ENCODE measurements at places on chromosomes 2 and 18.

DNA sequence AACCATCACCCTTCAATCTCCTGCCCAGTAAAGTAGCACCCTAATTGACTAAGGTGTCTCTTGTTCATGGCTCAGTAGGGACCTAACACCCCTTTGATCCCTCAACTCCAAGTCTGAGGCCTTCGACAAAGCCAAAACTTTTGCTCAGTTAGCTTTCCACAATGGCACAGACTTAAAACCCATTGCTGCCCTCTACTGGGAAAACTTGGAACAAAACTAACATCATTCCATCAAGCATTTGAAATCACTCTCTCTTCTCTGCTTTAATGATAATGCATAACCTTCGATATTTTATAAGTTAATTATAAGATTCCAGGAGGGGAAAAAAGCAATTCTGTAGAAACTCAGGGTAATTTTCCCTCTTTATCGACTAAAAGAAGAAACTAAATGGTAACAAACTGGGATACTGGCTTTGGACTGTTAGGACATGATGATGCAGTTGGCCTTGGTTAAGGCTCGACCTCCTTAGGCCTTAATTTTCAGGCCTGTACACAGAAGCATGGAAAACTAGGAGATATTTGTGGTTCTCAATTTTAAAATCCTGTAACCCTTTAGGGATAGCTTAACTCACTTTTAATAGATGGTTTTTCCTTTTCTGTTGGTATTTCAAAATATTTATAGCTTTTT is 127.8 kb downstream of the STK39 start:
- DNase-seq, result no peak

DNA sequence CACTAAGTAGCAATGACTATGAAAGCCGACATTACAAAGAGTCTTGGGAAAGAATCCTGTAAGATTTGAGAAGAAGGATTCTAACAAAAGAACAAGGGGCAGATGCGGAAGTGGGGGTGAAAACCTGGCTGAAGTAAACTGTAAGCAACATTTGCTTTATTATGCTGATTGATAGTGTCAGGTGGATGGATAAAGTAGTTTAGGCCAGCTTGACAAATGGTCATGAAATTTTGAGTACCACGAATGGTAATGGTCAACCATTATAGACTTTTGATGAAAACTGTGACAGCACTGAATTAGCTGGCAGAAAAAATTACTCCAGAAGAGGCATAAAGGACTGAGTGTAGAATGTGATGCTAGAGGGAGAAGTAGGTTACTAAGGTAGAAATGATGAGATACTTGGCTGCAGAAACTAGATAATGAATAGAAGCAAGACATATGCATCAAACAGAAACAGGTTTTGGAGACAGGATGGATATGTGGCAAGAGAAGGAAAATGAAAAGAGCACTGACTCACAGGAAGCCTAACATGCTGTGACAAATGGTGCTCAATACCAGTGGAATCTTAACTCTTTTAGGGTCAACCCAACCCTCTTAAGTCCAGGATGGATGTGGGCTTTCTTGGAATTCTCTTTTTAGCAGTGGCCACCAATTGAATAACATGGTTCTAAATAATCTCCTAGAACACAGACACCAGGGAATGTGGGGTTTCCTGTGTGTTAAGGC is 6.8 kb downstream of the THUMPD2 start:
- DNase-seq, result no peak

DNA sequence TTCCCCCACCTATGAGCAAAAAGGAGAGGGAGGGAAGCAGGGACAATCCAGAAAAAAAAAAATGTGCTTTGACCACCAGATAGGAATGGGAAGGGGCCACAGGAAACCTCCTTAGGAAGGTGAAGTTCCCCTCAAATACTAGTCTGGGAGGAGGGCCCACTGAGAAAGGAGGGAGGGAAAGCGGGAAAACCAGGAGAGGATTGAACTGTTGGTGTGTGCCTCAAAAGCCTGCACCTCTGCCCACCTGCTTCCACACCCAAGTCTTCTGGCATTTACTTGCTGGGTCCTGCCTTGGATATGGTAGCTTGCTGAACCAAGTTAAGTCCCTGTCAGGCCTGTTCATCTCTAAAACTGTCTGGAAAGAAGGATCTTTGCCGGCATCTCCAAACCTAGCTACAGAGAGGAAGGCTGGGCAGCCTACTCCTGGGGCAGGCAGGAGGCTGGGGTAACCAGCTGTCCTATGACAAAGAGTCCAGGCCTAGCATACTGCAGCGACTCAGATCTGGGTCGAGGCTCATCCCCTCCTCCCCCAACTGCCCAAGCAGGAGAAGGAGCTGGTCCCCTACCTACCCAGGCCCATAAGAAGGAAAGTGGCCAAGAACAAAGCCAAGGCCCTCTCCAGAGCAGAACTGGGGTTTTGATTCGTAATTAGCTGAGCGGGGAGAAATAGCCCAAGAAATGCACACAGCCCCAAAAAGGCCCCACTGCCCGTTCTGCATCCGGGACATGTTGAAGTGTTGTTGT is 3.0 kb downstream of the EN1 start:
- DNase-seq, result no peak

DNA sequence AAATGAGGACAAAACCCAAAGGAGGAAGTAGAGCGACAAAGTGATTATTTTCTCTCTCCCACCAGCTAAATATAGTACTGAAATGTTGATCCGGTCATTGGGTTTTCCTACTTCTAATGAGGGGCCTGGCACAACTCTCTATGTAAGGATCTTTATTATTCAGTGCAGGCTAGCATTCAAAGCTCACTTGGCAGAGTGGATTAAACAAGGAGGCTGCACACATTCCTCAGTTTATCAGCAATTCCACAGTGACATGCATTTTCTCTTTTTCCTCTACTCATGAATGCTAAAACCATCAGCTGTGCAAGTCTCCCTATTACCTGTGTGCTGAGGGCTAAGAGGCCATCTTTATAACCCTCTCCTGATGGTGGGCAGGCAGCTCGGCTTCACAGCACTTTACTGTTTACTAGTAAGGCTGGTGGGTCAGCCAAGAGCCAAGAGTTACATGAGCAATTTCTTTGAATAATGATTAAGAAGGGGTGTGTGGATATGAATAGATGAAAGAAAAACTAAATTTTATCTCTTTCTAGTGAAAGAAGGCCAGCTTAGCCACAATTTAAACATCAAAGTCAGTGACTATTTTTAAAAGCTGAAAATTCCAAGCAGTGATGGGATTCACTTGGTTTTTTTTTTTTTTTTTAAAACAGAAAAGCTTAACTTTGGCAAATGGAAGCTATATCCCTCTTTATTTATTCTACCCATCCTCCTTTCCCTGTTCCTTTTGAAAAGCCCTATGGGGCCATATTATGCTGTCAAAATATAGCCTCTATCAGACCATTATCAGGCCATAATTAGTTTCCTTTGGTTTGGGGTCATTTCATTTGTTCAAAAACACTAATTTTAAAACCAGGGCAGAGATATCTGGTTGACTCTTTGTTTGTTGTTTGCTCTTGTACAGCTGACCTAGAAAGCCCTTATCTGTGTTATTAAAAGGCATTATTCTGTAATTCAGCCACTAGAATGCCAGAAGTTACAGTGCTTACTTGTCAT is 111.0 kb downstream of the RBM43 start:
- no peak for DNase-seq

GRCh38 chr2:153393518-153393917 is 85.0 kb downstream of the RPRM start:
- DNase-seq, result no peak

DNA sequence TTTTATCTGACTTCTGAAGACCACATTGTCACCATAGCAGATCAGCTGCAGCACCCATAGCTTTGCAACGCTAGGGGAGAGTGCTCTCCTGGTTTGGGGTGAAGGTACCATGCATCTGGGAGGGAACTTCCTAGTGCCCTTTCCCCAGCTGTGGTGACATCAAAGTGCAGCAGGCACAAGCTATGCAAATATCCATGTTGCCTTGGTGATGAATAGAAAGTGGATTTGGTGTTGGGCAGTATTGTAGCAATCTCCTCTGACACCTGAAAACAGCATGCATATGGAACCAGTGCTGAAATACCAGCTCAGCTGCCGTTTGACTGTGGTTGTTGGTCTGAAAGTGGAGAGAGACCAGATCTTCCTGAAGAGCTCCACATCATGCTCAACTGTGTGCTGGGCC is 37.1 kb downstream of the BCL2L11 start:
- DNase-seq, result no peak

GRCh38 chr18:61336766-61337165 is 3.5 kb downstream of the CDH20 start:
- DNase-seq, result no peak

GRCh38 chr2:48566592-48567310 is 36.8 kb downstream of the STON1 start:
- DNase-seq, result no peak

DNA sequence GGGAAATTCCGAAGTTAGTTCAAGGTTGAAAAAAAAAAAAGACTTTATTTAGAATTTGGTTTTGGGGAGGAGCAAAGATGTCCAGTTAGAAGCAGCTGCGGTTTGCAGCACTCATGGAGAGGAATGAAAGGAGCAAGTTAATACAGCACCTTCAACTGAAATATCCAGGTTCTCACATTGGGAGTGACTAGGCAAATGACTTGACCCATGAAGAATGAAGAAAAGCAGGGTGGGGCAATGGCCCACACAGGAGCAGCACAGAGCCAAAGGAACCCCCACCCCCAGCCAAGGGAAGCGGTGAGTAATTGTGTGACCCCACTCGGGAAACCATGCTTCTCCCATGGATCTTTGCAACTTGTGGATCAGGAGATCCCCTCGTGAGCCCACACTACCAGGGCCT is 32.8 kb downstream of the ZNF892 start:
- no peak for DNase-seq

DNA sequence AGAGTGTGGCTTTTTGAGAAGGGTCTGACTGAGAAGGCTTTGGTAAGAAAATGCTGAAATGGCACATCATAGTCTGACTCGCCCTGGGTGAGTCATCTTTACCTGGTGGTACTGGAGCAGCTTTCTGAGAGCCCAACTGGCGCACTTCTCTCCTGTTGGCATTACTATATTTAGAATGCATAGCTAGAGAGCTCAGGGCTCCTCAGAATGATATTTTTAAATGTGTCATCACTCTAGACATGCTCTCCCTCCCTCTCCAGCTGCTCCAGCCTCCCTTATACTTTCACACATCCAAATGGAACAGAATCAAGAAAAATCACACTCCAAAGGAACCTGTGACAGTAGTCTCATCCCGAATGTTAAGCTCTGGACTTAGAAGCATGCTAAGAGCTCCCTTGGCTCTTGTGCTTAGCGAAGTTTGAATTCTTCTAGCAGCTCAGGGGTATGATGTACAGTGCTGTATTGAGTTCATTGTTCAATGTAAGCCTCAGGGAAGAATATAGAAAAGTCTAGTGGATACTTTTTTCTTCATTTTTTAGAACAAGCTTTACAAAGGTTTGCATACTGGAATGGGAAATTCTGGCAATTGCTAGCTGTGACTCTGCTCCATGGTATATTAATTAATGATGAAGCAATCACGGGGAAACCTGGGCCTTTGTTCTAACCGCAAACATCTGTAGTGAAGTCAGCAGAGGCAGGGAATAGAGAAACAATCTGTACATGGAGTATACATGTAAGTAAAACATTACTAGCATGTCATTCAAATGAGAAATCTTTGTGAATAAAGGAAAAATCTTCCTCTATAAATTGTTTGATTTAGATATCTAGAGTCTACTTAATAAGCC is 751.2 kb upstream of the NRXN1 start:
- no peak for DNase-seq

- no peak for DNase-seq
Observed at GRCh38 chr2:225025917-225026571, 16.2 kb downstream of the DOCK10 start.

DNA sequence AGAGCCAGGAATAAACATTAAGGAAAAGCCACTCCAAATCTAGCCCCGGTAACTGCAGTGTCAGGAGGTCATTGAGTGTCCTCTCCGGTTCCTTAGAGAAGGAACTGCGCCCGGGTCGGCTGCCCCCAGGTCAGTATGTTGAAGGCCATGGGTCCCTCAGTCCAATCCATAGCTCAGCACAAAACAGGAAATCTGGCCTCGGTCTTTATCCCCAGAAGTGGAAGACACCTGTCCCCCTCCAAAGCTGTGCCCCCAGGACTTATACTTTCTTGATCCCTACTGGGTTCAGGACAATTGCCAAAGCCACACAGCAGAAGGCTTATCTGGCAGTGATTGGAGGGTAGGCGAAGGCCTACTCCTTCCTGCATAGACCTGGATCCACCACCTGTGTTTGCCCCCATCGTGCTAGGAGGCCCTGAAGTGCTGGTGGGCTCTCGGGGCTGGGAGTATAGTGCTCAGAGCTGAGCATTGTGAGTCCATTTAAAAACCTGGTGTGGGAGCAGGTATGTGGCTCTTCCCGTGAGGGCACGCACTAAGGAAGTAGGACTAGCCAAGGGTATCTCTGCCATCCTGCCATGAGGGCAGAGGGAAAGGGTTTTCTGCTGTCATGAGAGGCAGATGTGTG is 178.6 kb downstream of the SEPTIN10 start:
- DNase-seq, result no peak

- DNase-seq, result no peak
Observed at GRCh38 chr18:76983613-76984051, 149.0 kb downstream of the MBP start.

- DNase-seq, result no peak
Observed at GRCh38 chr2:72989770-72990556, 72.6 kb downstream of the EMX1 start.

GRCh38 chr2:43358410-43359201 is 132.2 kb upstream of the ZFP36L2 start:
- no peak for DNase-seq

DNA sequence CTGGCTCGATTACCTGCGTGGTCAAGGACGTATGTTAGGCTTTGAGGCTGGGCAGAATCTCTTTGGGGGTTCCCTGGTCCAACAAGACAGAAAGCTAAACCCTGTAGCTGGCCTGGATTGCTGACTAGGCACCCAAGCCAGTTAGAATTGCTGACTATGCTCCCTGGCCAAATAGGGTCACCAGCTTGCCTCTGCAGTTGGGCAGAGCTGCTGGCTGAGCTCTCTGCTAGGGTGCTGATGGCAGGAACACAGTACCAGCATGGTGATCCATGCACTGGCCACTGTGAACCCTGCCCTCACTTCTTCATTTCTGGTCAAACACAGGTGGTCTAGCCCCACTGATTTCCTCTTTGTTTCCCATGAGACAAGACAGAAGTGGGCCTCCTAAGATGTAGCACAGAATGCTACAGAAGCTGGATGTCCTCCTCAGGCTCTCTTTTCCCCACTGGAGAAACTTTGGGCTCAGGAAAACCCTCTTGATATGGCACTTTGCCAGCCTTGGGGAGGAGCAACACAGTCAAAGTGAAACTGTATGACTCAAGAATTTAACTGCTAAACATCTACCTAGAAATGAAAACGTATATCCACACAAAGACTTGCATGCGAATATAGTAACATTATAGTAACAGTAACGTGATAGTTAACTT is 20.8 kb downstream of the SP140L start:
- no peak for DNase-seq

DNA sequence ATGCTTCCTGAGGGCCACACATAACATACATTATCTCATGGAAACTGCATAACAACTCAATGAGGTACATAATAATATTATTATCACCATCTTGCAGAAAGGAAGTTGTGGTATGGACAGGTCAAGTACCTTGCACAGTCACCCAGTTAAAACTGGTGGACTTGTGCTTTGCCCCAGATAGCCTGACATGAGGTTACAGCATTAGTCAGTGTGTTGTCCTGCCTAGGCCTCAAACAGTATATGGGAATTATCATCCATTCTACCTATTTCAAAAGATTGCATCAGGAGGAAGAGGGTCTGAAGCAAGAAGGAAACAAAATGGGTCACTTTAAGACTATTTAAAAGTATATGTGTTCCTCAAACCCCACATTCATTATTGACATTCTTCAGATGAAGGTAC is 5.4 kb upstream of the ANTXR1 start:
- DNase-seq, result no peak

GRCh38 chr2:10619643-10620042 is 70.1 kb downstream of the NOL10 start:
- no peak for DNase-seq

GRCh38 chr2:207132019-207132418 is 33.7 kb downstream of the KLF7 start:
- DNase-seq, result no peak

Measured in cerebellar nuclear complex (tissue), 1 donor.